ENCODE measurements at places on chromosomes 16 and 17.
A peak's percentile ranks its signal among the peaks of the same experiment; 100 is the strongest.

GRCh38 chr16:70627696-70628095 is 18.7 kb upstream of the IL34 start:
- DNase-seq, result no peak

GRCh38 chr17:59907467-59907866 is 14.5 kb downstream of the RPS6KB1 start:
- DNase-seq, result no peak

DNA sequence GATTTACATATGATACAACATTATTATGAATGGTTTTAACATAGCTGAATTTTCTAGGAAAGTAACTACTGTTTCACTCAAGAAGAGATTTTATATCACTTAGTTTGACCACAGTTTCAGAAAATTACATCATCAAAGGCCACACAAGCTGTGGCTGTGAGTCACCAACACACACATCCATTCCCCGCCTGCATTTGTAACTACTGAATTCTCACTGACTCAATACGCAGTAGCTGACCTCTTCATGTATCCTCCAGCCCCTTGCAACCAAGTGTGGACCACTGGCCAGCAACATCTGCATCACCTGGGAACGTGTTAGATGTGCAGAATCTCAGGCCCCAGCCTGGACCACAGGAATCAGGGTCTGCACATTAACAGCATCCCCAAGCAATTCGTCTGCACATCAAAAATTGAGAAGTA is 197.6 kb downstream of the XYLT1 start:
- DNase-seq, result peak; percentile 42

- DNase-seq, result peak; percentile 88
Measured at GRCh38 chr17:143785-144281, 6.5 kb downstream of the SCGB1C2 start.

- no peak for DNase-seq
Measured at GRCh38 chr17:27499451-27500265, 43.4 kb downstream of the KSR1 start.

DNA sequence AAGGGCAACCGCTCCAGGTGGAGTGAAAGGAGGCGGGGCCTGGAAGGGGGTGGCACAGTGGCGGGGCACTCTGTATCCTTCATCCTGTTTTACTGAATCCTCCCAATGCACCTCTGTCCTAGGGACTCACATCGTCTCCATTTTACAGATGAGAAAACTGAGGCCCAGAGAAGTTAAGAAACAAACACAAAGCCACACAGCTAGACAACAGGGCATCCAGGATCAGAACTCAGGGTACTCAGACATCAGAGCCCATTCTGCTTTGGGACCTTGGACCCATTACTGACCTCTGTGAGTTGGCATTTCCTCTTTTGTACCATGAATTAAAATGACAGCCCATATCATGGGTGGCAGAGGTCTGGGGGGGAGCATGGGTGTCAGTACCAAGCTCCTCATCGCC is 129.2 kb downstream of the CPPED1 start:
- no peak for DNase-seq

GRCh38 chr17:77495575-77495974 is 354.8 kb downstream of the SEC14L1 start:
- no peak for DNase-seq

- DNase-seq, result no peak
Measured at GRCh38 chr17:63555500-63556156, 5.4 kb downstream of the DCAF7 start.

DNA sequence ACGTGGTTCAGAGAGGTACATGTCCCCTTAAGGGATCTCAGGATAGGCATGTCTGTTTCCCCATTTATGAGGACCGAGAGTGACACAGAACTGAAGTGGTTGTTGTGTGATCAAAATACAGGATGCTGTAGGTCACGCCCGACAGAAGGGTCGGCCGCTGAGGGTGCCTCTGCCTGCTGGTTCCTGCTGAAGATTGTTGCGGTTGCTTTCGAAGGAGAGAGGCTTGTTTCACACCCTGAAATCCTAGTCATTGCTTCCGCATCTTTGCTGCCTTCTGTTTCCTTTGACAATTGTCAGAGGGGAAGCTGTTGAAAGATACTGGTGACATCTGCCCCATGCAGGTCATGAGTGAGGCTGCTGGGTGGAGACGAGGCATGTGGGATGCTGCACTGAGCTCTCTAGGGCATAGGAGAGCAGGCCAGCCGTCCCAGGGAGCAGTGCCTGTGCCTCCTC is 3.8 kb upstream of the NAT9 start:
- DNase-seq, result peak; percentile 66

DNA sequence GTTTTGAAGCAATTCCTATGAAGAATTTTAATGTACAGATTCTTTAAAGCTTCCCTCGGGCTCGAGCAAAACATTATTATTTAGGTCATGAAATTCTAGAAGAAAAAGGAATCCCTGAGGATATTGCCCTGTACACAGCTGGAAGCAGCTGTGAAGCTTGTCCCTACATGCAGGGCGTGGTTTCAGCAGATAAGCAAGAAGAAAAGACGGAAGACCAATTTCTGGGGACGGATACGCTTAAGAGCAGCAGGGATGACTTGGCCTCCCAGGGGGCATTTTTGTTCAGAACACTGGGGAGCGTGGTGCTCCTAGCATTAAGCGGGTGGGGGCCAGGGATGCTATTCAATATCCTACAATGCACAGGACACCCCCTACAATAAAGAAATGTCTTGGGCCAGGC is 34.3 kb downstream of the LITAF start:
- DNase-seq, result no peak

DNA sequence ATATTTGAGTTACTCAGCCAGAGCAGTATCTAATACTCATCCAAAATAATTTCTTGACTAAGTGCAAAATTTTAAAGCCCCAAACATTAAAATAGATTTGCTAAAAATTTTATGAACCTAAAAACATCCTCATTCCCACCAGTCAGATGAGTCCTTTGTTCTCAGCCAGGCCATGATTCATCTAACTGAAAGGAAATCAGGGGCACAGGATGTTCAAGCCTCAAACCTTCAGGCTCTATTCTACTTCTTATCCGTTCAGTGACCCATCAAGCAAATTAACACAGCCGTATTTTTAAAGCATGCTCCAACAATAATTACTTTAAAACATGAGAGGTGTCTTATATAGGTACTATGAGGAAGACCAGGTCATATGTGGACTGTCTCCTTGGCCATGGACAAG is 176.5 kb upstream of the MON1B start:
- DNase-seq, result no peak

DNA sequence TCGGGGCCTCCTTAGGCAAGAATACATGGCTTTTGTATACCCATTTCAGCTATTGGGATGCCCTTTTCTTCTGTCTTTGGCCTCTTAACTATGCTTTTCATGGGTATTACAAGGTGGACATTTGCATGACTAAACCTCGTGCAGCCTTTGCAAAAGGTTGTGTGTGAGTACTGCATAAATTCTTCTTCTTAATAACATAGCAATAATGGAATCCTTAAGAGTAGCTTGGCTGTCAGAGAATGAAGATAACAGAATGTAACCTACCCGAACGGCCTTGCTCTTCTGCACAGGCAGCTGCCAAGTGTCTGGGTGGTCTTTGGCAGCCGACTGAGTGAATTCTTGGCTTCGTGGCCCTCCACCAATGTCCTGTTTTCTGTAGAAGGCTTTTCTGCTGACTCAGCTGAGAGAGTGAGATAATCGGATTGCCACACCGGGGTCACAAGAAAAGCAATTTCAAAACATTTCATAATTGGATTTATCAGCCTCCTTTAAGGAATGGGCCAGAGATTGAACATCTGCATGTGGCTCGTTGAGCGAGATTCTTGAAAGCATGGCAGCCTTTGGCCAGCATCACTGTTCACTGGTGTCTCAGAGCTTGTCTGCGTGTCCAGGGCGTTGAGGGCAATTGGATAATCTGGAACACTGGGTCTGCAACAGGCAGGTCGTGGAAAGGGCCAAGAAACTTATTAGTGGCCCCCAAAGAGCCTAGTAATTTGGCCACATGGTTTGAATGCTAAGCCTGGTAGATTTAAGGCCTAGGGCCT is 13.4 kb downstream of the IRF8 start:
- no peak for DNase-seq

GRCh38 chr16:55909876-55910275 is 34.7 kb upstream of the CES5A start:
- no peak for DNase-seq

- peak; percentile 75 for DNase-seq
Measured at GRCh38 chr17:2792366-2793169, 3.7 kb upstream of the RAP1GAP2 start.

DNA sequence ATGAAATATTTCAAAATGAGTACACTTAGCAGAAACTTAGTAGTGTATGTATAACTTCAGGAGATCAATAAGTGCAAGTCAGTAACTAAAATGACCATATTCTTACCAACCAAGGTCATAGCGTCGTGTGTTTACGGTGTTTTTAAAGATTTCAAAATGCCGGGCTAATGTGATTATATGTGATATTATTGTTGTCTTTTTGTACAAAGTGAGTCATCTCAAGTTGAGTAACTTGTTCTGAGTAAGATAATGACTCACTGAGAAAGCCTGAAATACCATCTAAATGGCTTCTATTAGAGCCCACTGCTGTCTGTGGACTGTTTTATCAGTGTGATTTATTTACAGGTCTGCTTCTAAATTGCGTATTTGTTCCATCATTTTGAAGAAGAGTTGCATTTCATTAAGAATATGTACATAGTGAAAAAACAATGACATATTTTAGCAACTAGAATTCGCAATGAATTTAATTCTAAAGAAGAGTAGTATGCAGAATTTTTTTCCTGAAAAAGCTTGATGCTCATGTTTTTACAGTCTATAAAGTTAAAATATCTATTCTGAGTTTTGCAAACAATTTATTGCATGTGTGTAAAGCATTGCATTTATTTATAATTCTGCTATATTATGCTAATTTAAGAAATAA is 12.7 kb downstream of the KRT12 start:
- DNase-seq, result no peak

- peak; percentile 29 for DNase-seq
Measured at GRCh38 chr17:39002991-39003715, 36.0 kb upstream of the FBXO47 start.

Measured in activated naive CD4-positive, alpha-beta T cell treated with Interleukin-2 at 50 U/mL for 16 hours (primary cell).